DMS153 (cell line): ENCODE measurements at places on chromosomes 2 and 18.

- DNase-seq, result no peak
Measured at GRCh38 chr2:144115739-144116291, 404.1 kb downstream of the ZEB2 start.

GRCh38 chr2:183123959-183124221, 353 bp upstream of the NUP35 start:
- no peak for DNase-seq

DNA sequence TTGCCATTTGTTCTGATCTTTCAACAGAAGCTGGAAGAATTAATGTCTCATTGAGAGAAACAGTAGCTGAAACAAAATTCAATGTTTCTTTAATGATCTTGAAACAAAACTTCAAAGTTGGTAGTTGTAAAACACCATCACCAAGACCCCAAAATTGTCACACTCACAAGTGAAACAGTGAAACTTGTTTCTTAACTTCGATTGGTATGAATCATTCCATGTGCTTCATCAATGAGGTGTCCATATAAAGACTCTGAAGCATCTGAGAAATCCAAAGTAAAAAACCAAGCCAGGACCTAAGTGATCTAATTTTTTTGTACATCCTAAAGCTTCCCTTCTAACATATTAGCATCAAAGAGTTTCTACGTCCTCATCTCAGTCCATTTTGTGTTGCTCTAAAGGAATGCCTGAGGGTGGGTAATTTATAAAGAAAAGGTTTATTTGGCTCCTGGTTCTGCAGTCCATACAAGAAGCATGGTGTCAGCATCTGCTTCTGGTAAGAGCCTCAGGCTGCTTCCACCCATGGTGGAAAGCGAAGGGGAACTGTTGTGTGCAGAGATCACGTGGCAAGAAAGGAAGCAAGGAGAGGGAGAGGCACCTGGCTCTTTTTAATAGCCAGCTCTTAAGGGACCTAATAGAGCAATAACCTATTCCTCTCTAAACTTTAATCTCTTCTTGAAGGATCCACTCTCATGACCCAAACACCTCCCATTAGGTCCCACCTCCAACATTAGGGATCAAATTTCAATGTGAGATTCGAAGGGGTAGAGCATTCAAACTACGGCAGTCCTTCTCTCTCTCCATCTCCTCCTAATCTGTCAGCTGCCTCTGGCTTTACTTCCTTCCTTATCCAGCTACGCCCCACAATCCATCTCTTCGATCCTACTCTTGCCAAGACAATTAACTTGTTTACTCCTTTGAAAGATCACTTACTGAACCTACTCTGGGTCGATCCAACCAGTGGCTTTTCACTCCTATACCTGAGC, 20.7 kb upstream of the TLK1 start:
- no peak for DNase-seq

DNA sequence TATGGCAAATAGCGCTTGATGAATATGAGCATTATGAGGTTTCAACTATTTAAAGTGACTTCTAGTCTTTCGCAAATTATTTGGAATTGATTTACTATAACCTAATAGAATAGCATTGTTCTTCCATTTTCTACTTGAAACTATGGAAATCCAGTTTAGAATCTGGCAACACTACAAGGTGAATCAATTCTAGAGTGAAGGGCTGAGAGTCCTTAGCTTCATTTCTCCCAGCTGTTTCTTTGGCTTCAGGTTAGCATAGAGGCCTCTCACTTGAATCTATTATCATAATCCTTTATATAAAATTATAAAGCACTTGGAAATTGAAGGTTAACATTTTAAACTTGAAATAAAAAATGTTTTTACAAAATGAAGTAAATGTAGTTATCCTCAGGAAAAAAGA, 318.8 kb downstream of the CCDC85A start:
- DNase-seq, result no peak

GRCh38 chr2:85178980-85179411, 45.8 kb downstream of the TCF7L1 start:
- no peak for DNase-seq

- DNase-seq, result no peak
Measured at GRCh38 chr18:54416436-54416835, 58.7 kb downstream of the C18orf54 start.

- no peak for DNase-seq
Measured at GRCh38 chr2:30956995-30957394, 149.7 kb upstream of the CAPN13 start.

- DNase-seq, result no peak
Measured at GRCh38 chr18:31617031-31617717, 25.5 kb downstream of the TTR start.

- DNase-seq, result no peak
Measured at GRCh38 chr18:26999797-27000196, 134.3 kb upstream of the AQP4 start.
